Kasumi-1 (cell line): ENCODE measurements at places on chromosomes 5 and 9.

DNA sequence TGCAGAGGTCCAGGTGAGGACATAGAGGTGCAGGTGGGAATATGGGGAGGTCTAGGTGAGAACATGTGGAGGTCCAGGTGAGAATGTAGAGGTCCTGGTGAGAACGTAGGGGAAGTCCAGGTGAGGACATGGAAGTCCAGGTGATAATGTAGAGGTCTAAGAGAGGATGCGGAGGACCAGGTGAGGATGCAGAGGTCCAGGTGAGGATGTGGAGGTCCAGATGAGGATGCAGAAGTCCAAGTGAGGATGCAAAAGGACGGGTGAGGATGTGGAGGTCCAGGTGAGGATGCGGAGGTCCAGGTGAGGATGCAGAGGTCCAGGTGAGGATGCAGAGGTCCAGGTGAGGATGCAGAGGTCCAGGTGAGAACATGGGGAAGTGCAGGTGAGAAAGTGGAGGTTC is 133.8 kb downstream of the MRPL36 start:
- DNase-seq: no peak

GRCh38 chr5:111929867-111930266 is 172.9 kb upstream of the NREP start:
- no peak for DNase-seq

- no peak for DNase-seq
These were observed 440.0 kb upstream of the MPDZ start for GRCh38 chr9:13719446-13719845.

GRCh38 chr5:151591144-151591819 is at the start of gene FAT2:
TSS of gene FAT2 (minus strand) at chr5:151591331. CDS start at chr5:151568931, 22,400 bp downstream.
- DNase-seq: no peak

DNA sequence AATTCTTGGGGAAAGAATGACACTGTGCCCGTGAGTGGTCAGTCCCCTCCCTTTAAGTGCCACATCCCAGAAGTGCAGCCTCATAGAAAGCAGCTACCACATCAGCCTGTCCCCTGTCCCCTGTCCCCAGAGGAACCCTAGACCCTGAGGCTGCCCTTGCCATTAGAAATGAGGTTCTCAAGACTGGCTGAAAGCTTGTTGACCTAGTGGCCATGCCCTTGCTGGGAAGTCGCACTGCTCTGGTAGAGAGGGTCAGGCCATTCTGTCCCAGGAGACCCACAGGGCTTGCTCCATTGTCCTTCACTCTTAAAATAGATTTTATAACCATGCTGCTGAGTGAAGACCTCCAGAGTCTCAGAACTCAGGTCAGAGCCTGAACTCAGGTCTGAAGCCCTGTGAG is 184.5 kb downstream of the RGS3 start:
- no peak for DNase-seq

GRCh38 chr5:92635001-92635461 is 946.0 kb downstream of the NR2F1-AS1 start:
- DNase-seq: no peak

DNA sequence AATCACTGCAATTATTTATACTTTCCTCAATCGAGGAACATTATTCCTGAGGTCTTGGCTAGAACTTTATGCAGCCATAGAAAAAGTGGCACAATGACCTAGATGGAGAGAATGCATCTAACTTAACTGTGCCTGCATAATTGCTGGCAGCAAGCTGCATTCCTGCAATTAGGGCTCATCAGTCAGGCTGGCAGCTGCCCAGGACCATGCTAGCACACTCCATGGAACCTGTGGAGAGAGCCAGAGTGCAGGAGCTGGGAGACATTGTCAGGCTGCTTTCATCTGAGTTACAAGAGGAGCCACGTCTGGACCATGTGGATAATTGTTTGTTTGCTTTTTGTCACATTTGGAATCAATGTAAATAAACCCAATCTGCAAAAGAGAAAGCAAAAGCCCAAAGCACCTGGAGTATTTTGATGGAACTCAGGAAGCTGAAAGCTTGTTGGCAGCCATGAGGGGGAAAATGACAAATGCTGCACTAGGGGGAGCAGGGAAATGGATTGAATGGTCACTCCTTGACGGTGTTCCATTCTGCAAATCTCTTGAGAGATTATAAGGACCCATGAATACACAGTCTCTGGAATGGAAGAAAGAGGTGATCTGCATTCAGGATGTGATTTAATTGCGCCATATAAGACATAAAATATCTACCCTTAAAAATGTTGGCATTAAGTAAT is 839.9 kb downstream of the MAT2B start:
- no peak for DNase-seq

DNA sequence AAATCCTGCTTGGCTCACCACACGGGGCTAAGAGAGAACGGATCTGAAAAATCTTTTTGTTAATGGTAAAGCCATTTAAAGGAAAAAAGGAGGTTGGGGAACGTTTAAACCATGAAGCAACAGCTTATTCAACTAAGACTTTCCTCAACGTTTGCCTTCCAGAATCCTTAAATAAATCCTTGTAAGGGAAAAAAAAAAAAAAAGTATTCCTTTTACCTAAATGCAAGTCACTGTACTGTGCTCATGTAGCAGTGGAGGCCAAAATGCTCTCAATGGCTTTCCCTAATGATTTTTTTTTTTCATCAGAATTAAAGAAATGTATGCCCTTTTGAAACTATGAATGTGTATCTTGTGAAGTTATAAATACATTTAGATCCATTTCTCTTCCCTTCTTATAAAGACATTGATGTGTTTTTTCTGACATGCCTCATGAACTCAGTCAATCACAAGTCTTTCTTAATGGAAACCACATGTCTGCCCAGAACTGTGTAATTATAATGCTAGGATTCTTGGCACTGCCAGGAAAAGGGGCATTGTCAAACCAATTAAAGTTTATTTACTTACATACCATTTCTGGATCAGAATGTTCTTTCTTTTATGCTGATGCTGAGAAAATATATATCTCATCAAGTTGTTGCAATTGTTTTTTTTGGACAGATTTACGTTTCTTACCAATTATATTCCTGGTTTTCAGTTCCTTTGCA is 107.5 kb downstream of the EBF1 start:
- no peak for DNase-seq

DNA sequence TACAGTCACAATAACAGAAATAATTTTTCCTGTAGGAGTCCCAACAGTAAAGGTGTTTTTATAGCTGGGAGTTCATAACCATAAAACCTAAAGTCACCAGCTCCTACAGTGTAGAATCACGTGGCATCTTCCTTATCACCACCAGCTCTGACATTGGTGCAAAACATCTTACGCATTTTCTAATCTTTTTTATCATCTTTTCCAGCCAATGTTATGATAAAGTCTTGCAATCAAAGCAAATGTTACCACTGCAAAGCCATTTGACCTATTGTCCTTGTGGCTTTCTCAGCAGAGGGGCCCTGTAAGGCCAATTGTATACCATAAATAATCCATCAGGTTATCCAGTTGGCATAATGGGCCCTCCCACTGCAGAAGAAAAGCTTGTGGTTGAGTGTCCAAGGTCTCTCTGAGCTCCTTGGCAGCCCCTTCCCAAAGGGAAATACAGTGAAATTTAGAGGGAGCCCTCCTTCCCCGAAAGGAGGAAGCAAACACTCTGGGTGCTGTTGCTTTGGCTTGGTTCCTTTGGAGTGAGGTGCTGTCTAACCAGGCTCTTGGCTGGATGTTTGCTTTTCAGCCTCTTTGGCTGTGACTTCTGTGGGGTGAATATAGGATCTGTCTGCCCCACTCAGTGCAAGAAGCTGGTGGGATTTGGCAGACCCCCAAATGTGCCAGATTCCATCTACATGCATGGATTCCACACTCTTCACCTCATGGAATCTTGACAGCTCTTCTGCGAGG is 29.3 kb upstream of the CPEB4 start:
- DNase-seq: no peak

- DNase-seq: no peak
These were observed 60.7 kb downstream of the SV2C start for GRCh38 chr5:76143884-76144283.

DNA sequence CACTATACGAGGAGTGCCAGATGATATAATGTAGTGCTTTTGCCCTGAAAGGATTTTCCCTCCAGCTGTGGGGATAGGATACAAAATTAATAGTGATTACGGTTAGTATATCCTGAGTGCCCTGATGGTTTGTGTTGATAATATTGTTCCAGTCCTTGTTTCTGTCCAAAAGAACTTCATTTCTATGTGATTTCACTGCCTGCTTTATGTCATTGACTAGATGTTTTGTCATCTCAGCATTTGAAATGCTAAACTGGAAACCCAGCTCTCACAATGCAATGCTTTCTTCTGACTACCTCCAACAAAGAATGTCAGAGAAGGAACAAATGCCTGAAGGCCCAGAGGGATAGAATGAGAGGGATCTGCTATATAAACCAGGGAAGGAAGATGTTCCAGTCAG is 177.8 kb downstream of the NIPBL start:
- DNase-seq: no peak

DNA sequence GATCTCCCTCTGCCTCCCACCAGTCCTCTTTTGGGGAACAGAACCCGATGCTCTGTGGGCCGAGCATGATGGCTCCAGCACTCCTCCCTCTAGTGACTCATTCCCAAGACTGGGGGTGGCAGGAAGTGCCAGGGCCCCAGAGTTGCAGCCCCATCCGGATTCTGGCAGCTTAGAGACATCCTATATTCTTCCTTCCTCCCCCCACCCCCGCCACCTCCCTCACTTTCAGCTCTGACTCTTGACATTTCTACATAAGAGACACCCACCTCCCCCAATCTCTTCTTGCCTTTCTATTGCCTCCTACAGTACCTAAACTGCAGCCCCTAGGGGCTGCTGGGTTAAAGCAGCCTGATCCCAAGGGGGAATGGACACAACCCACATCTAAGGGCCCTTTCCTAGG is 47.1 kb upstream of the MATR3 start:
- DNase-seq: peak; percentile 98

DNA sequence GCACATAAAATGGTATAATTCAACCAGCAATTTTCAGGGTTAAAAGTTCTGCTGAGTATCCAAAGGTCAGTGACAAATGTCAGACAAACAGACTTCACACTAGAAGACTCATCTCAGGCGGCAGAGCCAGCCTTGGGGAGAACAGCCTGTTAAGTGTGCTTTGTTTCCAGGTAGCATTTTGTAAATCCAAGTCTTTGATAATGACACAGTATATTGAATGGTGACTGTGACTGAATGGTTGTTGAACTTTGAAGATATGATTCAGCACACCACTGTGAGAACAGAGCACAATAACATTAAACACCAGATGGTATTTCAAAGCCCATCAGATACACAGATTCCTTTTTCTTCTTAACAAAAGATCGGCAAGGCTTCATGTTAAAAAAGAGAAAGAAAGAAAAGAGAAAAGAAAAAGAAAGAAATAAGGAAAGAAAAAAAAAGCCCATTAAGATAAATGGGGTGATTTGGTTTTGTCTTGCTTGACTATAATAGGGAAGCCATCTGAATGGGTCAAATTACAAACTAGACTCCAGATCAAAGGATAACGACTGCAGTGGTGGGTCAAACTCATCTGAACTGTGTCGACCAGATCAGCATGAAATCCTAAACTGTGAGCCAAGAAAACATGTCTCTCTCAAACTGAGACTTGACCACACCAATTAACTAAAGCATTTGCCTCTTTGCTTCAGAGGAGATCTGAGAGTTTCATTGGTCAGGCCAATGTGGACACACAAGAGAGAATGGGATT is 313.0 kb upstream of the ZNF608 start:
- no peak for DNase-seq

GRCh38 chr5:87732875-87733768 is 320.4 kb upstream of the CCNH start:
- no peak for DNase-seq

- DNase-seq: no peak
These were observed 17.7 kb downstream of the EFNA5 start for GRCh38 chr5:107652839-107653607.

DNA sequence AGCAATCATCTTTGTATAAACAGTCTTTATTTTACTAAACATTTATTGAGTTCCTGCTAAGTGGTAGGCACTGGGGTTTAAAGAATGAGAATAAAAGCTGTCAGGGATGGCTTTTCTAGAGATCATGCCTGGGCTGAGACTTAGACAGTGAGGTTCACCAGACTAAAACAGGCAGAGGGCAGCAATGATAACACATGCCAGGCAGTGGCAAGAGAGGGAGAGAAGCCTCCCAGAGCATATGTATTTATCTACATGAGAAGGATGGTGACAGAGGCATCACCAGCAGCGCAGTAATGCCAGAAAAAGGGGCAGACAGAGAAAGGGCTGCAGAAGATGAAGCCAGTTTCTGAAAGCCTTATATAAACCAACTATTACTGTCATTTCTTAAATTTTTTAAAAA is 121.0 kb upstream of the CCDC180 start:
- no peak for DNase-seq

DNA sequence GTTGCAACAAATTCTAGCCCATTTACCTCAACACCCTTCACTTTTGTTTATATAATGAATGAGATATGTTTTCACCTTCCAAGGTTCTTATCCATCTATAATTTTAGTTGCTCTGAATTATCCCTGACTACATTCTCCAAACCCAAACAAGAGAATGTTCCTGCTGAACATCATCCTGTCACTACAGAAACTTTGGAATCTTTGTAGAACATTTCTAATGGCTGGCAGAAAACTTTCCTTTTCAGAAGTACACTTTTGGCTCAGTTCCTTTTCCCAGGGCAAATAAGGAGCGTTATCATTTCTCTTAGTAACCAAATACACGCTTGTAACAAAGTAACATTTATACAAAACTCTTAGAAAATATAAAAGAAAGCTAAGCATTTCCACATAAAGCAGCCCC is 860.6 kb upstream of the SEMA6A start:
- no peak for DNase-seq

- DNase-seq: peak; percentile 49
These were observed at the start of gene GLIPR2 for GRCh38 chr9:36136272-36136893. TSS of gene GLIPR2 (plus strand) at chr9:36136733. CDS start at chr9:36136779, 46 bp downstream.

DNA sequence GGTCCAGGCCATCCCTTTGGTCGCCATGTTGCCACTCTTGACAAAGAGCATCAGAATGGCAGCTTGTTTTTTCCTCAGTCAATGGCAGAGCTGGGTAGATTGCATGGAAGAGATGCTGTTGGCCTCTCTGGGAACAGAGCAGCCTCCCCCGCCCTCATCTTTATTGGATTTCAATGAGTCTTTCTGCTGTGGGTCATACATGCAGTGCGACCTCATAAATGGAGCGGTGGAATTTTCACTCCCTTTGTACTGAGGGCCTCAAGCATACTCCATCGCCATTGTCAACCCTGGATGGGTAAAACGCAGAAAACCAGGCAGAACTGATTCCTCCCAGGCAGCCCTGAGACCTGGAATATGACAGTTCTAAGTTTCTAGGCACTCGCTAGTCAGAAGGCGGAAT is 71.8 kb downstream of the ZNF618 start:
- no peak for DNase-seq

DNA sequence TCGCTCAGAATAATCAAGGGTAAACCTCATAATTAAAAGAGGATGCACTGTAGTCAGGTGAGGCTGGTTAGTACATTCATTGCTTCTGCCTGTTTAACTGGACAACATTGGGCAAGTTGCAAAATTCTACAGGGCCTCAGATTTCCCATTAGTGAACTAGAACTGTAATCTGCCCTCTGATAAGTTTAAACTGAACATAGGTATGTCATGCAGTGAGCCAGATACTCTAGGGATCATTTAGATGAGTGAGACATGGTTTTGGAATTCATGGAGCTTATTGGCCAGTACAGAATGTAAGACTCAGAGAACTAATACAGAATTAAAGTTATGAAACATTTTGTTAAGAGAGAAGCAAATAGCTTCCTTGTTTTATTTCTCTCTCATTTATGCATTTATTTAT is 35.9 kb downstream of the RNF44 start:
- no peak for DNase-seq

- peak; percentile 92 for DNase-seq
These were observed 1.5 kb downstream of the GGTA1 start for GRCh38 chr9:121498150-121498486.

- DNase-seq: no peak
These were observed 68.8 kb upstream of the FCN2 start for GRCh38 chr9:134811673-134812342.

GRCh38 chr5:79567926-79568549 is 44.2 kb upstream of the TENT2 start:
- no peak for DNase-seq
